Stimulated activated CD4-positive, alpha-beta T cell treated with anti-CD3 and anti-CD28 coated beads, Interleukin-1b, Interleukin-23, amount 100 ng/mL, for 4 hours (primary cell): ENCODE measurements at places on chromosomes 4 and X.

- no peak for DNase-seq
Measured at GRCh38 chr4:55926610-55927009, 22.1 kb upstream of the CEP135 start.

- DNase-seq, result no peak
Measured at GRCh38 chrX:44344687-44345086, 1.2 kb upstream of the EFHC2 start.

- no peak for DNase-seq
Measured at GRCh38 chrX:131298036-131298435, 8.9 kb upstream of the IGSF1 start.

DNA sequence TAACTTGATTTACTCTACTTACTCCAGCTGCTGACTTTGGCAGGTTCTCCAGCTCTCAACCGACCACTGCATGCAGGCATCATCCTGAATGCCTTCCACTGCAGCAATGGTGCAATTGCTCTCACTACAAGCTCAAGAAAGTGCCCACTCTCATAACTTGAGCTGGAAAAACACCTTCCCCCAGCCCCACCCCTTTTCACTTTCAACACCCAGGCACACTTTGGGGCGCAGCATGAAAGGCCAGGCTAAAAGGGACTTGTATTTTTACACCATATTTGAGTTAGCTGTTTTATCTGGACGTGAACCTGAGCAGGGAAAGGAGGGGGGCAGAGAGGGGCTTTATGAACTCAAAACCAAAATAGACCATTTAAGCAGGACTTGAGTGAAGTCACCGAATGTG lies 274.5 kb downstream of the RAB28 start:
- no peak for DNase-seq

DNA sequence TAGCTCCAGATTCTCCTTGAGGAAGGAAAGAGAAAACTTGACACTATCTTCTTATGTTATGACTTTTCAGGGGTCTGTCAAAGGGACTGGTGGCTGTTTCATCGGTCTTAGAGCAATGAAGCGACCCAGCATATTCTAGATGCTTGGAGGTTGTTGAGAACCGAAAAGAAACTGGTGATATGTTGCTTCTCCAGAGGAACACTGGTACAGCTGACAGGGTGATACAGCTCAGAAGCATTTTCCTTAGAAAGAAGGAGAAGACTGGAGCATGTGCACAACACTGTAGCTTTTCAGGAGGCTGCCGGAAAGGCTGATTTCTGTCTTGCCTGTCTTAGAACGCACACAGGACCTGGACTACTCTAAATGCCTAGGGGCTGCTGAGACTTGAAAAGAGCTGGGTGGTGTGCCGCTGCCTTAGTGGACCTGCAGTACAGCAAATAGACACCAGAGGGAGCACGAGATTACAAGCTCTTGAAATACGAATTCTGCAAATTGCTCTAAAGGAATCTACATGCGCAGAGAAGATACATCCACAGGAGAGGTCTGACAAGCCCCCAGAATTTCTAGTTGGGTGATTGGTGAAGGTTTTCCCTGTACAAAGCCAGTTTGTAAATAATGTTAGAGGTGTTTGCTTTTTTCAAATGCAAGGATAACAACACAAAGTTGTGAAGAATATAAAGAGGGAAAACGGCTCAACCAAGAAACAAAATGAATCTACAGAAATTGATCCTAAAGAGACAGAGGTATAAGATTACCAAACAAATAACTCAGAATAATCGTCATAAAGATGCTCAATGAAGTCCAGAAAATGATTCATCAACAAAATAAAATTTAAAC lies 223.1 kb upstream of the DMD start:
- peak; percentile 0 for DNase-seq

- no peak for DNase-seq
Measured at GRCh38 chr4:38905652-38906385, 38.2 kb downstream of the FAM114A1 start.

GRCh38 chrX:1465286-1466231 lies 12.8 kb upstream of the ASMTL start:
- DNase-seq, result no peak

- no peak for DNase-seq
Measured at GRCh38 chrX:2549876-2550275, 49.1 kb upstream of the DHRSX start.

DNA sequence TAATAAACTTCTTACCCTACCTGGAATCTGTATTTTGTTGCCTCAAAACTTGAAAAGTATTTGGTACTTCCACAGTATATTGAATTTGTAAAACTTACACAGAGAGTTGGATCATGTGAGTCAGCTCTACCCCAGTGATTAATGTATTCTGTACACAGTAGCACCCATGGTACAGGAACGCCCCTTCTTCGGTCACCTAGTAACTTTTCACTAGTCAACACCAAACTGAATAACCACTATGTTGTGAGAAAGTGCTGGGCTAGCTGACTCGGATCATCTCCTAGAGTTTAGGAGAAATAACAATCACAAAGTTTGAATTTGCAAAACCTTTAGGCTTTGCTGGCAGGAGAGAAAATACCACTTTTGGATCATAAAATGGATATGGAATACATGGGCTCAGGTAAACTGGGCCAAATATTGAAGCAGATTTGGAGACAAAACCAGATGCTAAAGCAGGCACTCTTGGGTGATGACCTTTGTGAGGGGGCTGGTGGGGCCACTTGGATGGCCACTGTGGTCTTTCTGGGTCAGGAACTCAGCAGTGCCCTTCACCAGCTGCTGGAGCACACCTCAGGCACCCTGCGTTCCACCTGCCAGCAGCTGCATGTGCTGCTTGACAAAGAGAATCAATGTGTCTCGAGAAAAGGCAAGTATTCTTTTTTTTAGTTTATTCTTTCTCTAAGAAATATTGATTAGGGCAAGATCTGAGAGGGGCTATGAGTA lies at the start of gene DTHD1:
Gene DTHD1, plus strand, starts transcription at position 233 of the 723 bp plus-strand sequence. Its CDS starts 143 bp downstream, at position 376.
- no peak for DNase-seq

GRCh38 chr4:38090455-38091246 lies 130.5 kb downstream of the PTTG2 start:
- DNase-seq, result no peak

- DNase-seq, result no peak
Measured at GRCh38 chr4:75069493-75070074, 136.7 kb downstream of the PARM1 start.

GRCh38 chr4:152278172-152278504 lies 257.8 kb downstream of the FBXW7 start:
- DNase-seq, result no peak
